ENCODE measurements at places on chromosomes 7 and 10.

- no peak for DNase-seq
Measured at GRCh38 chr10:18368682-18369081, 228.5 kb downstream of the CACNB2 start.

GRCh38 chr7:44461387-44461786 is 29.1 kb downstream of the NUDCD3 start:
- DNase-seq: no peak

- DNase-seq: no peak
Measured at GRCh38 chr10:87852089-87852488, 11.2 kb downstream of the KLLN start.

DNA sequence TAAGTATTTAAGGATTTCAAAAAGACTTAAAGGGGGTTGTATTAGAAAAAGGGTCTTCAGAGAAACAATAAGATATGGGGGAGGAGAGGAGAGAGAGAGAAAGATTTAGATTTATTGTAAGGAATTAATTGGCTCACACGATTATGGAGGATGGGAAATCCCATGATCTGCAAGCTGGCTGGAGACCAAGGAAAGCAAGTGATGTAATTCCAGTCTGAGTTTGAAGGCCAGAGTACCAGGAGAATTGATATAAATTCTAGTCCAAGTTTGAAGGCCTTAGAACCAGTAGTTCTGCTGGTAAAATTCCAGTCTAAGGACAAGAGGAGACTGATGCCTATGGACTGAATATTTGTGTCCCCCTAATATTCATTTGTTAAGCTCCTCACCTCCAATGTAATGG is 20.6 kb upstream of the SLC13A1 start:
- no peak for DNase-seq

GRCh38 chr10:124864421-124865193 is 63.0 kb downstream of the ABRAXAS2 start:
- DNase-seq: peak; percentile 25

- DNase-seq: no peak
Measured at GRCh38 chr10:112624546-112625048, 177.6 kb downstream of the VTI1A start.

GRCh38 chr7:22781230-22781711 is 41.4 kb downstream of the TOMM7 start:
- DNase-seq: no peak

DNA sequence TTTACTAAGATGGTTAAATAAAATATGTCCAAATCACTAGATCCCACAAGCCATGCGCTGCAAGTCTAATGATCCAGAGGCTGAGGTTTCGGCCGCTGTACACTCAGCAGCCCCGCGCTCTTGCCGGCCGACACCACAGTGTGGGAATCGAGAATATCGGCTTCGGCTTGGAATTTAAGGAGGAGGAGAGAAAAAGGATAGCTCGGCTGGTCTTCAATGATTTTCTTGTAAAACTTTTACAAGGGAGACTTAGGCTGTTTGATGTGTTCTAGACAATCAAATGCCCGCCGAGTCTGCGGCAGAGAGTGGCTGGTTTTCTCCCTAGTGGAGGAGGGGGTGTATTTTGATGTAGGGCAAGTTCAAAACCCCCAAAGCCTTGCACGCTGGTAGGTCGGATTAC is 118.2 kb upstream of the TCF7L2 start:
- no peak for DNase-seq

GRCh38 chr7:132872034-132872433 is 209.9 kb downstream of the CHCHD3 start:
- DNase-seq: no peak

DNA sequence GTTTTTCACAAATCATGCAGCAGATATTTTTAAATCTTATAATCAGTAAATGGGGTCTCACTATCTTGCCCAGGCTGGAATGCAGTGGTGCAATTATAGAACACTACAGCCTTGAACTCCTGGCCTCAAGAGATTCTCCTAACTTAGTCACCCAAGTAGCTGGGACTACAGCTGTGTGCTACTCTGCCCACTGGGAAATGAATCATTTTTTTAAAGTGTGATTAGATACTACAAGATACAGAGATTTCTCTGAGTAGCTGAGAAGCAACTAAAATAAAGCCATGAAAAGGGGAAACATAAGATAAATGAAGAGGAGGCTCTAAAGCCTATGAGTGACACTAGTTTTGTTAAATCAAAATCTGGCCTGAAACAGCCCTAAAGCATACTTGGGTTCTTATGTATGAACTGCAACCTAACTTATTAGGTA is 119.7 kb downstream of the JMJD1C start:
- no peak for DNase-seq

DNA sequence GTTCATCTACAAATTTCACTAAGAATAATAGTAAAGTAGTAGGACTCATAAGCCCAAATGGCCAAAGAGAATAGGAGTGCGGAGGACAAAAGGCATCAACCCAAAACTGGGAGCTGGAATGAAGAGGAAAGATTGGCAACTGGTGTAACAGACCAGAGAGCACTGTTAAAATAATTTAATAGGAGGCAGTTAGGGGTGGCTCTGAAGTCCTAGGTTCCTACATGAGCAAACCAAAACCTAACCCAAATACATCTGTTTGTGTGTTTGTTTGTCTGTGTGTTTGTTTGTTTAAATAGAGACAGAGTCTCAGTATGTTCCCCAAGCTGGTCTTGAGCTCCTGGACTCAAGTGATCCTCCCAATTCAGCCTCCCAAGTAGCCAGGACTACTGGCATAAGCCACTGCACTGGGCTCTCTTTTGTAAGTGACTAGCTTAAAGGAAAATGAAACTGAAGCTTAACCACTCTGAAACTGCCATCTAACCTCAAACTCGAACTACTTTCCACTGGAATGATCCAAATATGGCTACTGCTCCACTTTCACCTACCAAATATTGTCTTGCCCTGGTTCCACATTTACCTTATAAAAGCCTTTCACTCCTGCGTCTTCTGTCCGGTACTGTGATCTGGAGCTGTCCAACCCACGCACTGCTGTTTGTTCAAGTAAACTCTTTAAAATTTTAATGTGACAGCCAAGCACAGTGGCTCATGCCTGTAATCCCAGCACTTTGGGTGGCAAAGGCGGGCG is 94.9 kb downstream of the AKR1D1 start:
- no peak for DNase-seq

DNA sequence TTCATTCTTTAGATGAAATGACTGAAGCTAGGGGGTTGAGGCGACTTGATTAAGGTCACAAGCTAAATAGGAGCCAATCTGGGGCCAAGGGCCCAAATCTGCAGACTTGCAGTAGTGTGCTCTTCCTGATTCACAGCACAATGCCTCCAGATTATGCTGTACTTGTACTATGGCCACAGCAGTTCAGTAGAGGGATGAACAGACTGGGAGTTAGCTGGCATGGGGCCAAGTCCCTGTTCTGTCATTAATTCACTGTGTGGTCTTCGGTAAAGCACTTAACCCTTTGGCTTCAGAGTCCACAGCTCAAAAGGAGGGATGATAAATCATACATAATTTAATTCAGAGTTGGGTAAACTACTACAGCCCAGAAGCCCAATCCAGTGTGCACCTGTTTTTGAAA is 196.8 kb downstream of the XPNPEP1 start:
- DNase-seq: peak; percentile 91

DNA sequence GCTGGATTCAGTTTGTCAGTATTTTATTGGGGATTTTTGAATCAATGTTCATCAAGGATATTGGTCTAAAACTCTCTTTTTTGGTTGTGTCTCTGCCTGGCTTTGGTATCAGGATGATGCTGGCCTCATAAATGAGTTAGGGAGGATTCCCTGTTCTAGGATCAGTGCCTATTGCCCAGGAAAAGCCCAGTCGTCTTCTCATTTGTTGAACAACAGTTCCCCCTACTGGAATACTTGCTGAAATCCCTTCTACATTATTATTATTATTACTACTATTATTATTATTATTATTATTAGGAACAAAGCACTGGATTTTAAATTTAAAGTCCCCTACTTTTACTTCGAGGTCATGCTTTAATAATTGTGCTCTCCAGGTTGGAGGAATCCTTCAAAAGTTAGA is 528.9 kb downstream of the MAGI2 start:
- DNase-seq: peak; percentile 16

DNA sequence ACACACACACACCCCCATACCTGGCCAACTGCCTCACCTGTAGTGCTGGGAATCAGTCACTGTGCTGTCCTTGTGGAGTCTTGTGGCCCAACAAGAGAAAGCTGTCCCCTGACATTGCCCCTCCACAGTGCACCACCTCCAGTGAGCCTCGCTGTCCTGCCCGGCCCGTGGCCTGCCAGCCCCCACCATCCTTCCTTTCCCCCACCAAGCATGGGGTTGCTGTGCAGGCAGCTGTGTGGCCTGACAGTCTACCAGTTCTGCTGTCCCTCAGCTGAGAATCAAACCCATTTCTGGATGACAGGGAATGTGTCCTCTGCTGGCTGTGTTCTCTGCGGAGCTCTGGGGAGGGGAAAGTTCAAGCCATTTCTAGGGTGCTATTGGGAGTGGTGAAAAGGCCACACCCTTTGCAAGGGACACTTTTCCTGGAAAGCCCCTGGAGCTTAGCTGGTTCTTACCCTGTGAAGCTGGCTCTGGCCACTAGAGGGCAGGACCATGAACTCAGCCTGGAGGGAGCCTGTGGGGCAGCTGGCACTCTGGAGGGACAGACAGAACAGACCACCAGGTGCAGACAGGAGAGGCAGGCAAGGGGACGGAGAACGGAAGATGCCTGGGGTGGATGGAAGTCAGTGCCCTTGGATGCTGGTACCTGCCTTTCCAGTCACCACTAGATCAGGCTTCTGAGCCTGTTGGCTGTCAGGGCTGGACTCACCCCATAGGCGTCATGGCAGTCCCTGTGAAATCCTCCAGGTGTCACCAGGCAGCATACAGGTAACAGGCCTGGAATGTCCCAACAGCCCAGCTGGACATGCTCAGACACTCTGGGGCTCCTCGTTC is 10.5 kb upstream of the MTPAP start:
- peak; percentile 70 for DNase-seq

- no peak for DNase-seq
Measured at GRCh38 chr7:94411188-94411466, 16.4 kb downstream of the COL1A2 start.

GRCh38 chr10:536371-536925 is 153.0 kb downstream of the DIP2C start:
- DNase-seq: no peak

DNA sequence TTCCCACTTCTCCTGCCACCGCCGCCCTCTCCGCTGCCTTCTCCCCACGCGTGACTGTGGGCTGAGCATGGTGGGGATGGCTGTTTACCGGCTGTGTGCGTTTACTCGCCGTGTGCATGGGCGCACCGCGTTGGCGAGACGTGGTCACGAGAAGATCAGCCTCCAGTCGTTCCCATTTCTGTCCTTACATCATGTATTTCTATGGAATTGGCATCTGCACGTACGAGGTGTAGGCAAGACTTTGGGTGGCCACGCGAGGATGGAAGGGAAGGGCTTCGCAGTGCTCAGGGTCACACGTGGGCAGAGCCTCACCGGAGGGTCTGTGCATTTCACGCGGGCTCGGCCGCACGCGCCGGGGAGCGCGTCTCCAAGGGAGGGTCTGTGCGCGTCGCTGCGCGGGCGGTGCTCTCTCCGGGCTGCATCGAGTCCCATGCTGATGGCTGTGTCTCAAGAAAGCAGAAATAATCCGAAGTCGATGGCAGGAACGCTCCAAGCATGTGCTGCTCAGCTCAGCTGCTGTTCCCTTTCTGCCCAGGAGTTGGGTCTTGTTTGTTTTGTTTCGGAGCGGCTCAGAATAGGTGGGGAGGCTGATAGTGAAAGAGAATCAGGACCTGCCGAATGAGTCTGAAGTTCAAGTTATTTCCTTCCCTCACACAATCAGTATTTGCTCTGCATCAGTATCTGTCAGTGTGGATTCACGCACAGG is 973 bp downstream of the CAMK1D start:
- DNase-seq: no peak

GRCh38 chr10:116186273-116186672 is 86.7 kb downstream of the GFRA1 start:
- DNase-seq: no peak

GRCh38 chr10:132645630-132646442 is 108.2 kb downstream of the INPP5A start:
- DNase-seq: no peak

- DNase-seq: no peak
Measured at GRCh38 chr7:26101361-26102151, 50.4 kb upstream of the NFE2L3 start.

GRCh38 chr7:112781110-112781509 is 9.1 kb downstream of the TMEM168 start:
- DNase-seq: no peak

DNA sequence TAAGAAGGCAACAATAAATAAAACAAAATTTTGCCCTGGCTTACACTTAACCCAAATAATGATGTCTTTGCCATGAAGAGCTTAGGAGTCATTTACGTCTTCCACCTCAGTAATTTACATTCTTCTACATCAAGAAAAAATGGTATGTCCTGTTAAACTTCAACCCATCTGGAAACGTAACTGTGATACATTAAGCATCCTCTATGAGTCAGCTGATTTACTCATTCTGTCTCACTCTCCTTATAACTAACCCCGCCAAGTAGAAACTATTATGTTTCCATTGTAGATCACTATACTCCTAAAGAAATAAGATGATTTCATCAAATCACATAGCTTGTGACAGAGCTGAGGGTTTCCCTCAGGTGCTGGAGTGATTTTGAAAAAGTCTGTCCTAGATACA is 330.7 kb downstream of the CDC14C start:
- no peak for DNase-seq

GRCh38 chr10:35561715-35562114 is 43.4 kb upstream of the GJD4 start:
- DNase-seq: no peak

GRCh38 chr10:61040399-61041016 is 96.5 kb upstream of the RHOBTB1 start:
- no peak for DNase-seq

DNA sequence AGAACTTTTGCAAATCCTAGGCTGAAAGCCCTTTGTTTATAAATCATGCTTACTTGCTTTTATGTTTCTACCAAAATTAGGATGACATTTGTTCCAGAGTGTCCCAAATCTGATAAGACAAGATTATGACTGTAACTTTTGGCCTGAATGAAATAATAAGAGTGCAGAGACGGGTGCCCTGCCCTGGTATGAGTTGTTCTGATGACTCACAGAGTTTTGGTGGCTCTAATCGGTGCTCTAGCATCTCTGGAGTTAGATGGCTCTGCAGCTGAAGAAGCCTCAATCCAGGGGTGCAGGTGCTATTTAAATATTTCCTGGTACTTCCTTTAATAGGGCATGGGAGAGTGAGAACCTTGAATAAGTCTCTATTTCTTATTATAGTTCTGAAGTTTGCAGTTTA is 102.2 kb upstream of the ELMO1 start:
- DNase-seq: no peak

DNA sequence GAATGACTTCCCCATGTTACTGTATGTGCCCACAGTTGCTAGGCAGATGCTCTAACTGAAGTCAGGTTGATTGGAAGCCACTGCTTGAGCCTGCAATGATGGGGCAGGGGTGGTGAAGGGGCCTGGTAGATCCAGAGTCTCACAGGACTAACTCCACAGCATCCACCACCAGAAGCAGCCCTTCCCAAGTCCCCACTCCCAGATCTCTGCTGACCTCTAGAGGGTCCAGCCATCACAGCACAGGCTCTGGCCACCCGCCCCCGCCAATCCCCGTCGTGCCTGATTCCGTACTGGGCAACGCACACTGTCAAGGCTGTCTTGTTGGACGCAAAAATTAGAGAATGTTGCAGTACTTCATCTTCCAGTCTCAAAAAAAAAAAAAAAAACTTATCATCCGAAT is 136.8 kb upstream of the PDE1C start:
- DNase-seq: peak; percentile 29

GRCh38 chr10:69969977-69970376 is 82.7 kb upstream of the MACROH2A2 start:
- DNase-seq: no peak

GRCh38 chr7:37312608-37313007 is 136.1 kb downstream of the ELMO1 start:
- peak; percentile 19 for DNase-seq

GRCh38 chr10:64574371-64574770 is 1053.2 kb downstream of the REEP3 start:
- peak; percentile 45 for DNase-seq

Data from SJCRH30 (cell line).